ENCODE measurements at places on chromosomes 11 and 22.

GRCh38 chr11:104003491-104003890 is 32.9 kb upstream of the DDI1 start:
- DNase-seq = no peak

DNA sequence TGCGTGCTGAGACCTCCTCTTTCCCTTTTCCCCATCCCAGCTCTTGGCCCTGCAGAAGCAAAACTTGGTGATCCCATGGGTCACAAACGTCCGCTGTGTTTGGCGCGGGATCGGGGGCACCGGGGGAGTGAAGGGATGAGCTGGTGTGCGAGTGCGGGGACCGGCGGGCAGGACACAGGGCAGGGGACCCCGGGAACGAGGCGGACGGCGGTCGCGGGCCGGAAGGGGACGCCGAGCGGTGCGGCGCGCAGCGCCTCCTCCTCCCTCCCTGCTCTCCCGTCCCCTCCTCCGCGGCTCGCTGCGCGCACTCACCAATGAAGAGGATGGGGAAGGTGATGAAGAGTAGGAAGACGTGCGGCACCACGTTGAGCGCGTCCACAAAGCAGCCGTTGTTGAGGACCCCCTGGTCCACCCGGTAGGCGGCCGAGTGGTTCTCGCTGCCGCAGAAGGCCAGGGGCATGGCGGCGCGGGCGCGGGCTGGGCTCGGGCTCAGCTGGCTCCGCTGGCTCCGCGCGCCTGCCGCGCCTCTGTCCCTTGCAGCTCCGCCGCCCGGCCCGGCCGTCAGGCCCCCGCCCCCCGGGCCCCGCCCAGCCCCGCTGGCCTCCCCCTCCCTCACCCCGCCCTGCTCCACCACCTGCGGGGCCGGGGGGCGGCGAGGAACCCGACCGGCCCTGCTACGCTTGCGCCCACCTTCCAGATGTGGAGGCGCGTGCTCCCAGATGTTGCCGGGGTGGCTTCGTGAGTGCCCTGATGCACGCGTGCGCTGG is at the start of gene ABCC8:
TSS of gene ABCC8 (minus strand) at position 529 of the 767 bp plus-strand sequence. CDS start at position 460, 69 bp downstream.
- DNase-seq = peak; percentile 19

- DNase-seq = peak; percentile 89
Measured at GRCh38 chr11:126480410-126481302, 125.2 kb downstream of the ST3GAL4 start.

DNA sequence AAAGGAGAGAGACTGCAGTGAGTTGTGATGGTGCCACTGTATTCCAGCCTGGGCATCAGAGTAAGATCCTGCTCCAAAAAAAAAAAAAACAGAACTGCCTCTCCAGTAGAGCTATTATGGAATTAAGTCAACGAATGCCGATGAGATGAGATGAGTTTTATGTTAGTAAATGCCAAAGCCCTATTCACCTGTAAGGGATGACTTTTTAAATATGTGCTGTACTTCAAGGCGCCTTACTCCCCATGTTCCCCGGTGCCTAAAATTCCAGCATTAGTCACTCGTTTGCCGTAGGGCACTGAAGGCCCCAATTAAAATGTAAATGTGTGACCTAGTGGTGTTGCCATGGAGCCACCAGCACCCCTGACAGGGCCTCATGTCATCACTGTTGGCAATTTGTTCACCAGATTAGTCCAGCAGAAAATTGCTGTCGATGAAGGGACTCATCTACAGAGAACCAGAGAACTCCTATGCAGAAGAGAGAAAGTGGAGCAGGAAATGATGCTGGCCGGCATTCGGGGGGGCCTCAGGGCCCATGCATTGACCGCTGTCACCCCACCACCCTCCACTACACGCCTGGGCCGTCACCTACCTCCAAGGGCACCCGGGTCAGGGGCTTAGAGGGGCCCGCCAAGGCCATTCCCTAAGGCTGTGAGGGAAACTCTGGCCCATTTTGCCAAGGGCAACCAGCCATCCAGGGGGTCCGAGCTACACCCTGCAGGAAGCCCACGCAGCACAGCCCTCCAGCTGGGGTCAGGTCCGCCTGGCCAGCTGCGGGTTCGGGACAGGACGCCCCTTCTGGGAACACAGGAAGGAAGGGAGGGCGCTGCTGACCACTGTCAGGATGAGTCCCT is 17.8 kb downstream of the LIF start:
- DNase-seq = no peak

DNA sequence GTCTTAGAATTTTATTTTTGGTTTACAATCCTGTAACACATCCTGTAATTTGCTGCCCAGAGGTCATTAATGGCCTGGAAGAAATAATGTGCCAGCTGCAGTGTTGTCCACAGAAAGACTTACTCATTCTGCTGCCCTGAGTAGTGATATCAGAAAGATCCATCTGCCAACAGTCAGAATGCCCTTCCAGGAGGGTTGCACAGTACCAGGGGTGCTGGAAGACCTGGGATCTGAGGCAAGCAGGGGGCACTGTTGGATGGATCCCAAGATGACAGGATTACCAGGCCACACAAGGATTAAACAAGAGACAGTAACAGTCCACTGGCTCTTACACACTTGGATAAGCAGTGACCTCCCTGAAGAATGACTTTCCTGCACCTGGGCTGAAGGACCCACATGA is 93.8 kb upstream of the TOP3B start:
- no peak for DNase-seq

DNA sequence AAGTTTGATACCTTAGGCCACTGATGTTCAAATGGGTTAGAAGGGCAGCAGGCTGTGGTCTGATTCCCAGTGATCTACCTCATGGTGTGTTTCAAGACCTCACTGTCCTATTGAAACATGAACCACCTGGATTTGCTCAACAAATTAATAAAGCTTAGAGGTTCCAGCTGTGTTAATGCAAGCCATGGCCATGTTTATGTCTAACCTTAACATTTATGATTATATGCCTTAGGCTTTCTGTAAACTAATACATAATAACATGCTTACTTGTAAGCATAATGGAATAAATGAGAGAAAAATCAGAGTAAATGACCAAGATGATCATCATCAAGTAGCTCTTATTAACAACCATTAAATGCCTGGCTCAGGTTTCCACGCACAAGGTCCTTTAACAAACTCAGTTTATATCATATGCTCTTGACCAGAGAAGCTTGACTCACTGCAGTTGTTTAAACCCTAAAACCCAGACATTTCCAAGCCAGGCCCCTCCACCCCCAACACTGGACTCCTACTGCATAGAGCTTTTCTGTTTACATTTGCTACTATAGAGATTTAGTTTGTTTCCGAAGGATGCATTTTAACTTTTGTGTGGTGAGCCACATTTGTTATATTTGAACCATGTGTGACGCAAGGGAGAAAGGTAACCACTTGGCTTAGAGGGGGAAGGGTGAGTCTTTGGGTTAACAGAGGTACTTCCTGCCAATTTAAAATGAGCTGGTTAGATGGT is 43.7 kb downstream of the KREMEN1 start:
- DNase-seq = no peak

- no peak for DNase-seq
Measured at GRCh38 chr22:40224702-40225101, 47.0 kb downstream of the TNRC6B start.

DNA sequence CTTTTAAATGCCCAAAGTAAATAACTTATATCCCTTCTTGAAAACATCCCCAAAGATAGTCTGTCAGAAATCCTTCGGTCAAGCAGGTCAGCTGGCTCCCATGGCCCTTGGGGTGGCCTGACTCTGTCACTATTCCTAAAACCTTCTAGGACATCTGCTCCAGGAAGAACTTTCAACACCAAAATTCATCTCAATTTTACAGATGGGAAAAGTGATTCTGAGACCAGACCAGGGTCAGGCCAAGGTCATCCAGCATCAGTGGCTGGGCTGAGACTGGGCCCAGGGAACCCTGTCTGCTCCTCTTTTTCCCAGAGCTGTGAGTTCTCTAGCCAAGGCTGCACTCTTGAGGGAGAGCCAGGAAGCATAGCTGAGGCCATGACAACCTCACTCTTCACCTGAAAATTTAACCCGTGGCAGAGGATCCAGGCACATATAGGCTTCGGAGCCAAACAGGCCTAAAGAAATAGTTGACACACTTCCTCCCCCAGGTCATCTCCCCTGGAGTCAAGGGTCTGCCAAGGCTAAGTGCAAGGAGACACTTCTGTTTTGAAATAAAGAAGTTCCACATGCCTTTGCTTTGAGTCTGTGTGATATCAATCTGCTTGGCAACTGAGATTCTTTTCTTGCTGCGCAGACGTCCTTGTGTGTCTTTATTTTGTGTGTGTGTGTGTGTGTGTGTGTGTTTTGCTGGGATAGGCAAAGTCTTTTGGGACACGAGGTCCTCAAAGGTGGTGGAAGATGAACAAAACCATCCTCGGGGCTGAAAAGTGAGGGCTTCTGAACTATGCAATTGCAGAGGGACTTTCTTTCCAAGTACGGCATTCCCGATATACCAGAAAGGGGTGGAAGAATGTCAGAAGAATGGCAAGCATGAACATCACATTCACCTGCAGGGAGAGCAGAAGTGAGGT is 16.8 kb upstream of the PRG2 start:
- no peak for DNase-seq

DNA sequence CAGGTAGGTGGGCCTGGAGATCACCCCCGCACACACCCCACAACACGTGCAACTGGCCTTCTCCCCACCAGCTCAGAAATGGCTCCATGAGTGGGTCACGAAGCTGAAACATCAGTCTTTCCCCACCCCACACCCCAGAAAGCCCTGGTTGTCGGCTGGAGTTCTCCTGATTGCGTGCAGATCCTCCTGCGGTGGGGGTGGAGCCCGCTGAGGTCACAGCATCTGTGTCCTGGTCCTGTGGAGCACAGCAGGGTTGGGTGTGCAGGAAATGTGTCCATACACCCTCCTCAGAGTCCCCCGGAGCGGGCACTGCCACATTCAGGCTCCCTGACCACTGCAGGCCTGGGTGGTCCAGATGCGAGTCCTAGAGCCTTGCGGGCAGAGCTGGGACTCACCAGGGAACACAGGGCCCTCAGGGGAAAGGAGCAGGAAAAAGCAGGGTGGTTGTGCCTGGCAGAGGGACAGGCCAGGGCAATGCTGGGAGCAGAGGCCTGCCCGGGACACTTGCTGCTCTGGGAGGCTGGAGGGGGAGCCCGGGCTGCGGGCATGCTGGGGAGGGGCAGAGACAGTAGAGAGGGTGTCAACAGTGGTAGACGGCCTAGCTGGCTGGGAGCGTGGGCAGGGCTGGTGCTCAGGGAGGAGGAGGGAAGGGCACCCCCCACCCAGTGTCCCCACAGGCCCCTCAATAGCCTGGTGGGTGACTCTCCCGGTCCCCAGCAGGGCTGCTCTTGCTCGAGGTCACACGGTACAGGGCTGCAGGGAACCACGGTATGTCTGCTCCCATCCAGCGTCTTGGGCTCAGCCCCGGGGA is 42.4 kb upstream of the PPARA start:
- no peak for DNase-seq

- no peak for DNase-seq
Measured at GRCh38 chr11:68904248-68904847, 657 bp downstream of the IGHMBP2 start.

Data from NCI-H774 (cell line).